Neural progenitor cell (in vitro differentiated cells): ENCODE measurements at places on chromosomes 13 and 19.

DNA sequence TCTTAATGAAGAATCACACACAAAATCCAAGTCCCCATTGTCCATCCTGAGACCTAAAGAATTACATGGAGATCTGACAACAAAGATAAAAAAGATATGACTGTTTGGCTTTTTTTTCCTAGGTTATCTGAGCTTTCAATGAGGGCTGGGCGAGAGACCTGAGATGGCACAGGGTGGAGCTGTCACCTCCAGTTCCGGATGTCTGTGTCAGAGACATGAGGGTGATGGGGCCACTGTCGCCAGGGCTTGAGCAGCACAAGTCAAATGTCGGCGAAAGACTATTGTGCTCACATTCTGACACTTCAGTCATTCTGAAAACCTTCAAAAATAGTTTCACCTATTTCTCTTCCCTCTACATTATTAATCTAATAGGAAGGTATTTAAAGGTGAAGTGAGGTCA, 65.7 kb downstream of the SLC7A1 start:
- no peak for DNase-seq

DNA sequence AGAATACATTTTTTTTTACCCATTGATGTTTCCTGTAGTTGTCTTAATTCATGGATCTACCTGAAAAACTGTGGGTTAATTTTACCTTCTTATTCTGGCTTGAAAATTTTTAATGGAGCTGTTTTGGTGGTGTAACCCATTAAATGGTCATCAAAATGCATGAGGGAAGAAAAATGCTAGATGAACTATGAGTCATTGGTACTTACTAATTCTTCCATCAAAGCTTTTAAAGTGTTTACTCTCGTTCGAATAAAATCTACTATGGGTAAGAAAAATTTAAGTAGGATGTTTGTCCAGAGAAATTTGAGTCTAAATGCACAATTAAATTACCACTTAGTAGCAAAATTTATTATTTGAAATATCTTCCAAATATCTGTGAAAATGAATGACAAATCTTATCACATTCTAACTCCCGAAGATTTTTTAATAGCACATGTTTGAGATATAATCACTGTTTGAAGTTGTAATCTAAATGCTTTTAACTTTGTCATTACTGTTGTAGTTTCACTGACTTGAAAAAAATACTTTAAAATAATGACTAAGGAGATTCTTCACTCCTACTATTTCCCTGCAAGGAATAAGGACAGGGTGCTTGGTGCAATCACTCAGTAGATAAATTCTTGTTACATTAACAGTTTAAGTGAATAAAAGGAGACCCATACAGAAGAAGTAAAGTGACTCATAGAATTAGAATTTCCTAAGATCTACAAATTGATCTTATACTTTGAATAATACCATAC, 437.7 kb downstream of the IRS2 start:
- DNase-seq, result no peak

GRCh38 chr19:13093407-13094105, 9.1 kb downstream of the LYL1 start:
- DNase-seq, result peak; percentile 85

- peak; percentile 48 for DNase-seq
These were observed 6.0 kb downstream of the RNASEH2B start for GRCh38 chr13:50915565-50915964.

GRCh38 chr19:18452386-18452785, 14.5 kb upstream of the ISYNA1 start:
- DNase-seq, result no peak

- peak; percentile 63 for DNase-seq
These were observed 98.6 kb downstream of the IRS2 start for GRCh38 chr13:109687559-109688448.

DNA sequence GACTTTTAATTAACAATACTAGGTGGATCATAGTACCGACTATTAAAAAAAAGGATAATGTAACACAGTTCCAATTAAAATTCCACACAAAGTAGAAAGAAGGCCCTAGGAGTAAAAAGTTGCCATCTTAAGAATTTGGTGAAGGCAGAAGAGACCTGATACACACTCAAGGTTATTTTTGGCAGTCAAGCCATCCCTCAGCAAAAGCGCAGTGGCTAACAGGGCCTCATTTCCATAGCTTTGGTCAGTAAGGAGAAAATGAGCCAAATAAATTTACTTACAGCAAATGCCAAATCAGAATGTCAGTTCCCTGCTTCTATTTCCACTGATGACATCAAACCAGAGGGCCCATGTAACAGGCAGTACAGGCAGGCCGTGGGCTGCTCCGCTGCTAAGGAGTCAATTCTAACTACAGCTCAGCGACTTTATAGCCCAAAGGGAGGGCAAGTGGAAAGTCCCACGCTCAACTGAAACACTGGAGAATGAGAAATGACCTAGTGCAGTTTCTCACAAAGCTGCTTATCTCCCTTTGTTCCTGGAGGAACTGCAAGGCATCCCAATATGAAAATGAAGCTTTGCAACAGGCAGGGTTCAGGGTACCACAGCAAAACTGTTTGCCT, 6.3 kb downstream of the ARGLU1 start:
- DNase-seq, result peak; percentile 55

- no peak for DNase-seq
These were observed 56.4 kb upstream of the GJB6 start for GRCh38 chr13:20288561-20288960.

GRCh38 chr19:19459707-19460251, 54.3 kb downstream of the GATAD2A start:
- DNase-seq, result no peak

DNA sequence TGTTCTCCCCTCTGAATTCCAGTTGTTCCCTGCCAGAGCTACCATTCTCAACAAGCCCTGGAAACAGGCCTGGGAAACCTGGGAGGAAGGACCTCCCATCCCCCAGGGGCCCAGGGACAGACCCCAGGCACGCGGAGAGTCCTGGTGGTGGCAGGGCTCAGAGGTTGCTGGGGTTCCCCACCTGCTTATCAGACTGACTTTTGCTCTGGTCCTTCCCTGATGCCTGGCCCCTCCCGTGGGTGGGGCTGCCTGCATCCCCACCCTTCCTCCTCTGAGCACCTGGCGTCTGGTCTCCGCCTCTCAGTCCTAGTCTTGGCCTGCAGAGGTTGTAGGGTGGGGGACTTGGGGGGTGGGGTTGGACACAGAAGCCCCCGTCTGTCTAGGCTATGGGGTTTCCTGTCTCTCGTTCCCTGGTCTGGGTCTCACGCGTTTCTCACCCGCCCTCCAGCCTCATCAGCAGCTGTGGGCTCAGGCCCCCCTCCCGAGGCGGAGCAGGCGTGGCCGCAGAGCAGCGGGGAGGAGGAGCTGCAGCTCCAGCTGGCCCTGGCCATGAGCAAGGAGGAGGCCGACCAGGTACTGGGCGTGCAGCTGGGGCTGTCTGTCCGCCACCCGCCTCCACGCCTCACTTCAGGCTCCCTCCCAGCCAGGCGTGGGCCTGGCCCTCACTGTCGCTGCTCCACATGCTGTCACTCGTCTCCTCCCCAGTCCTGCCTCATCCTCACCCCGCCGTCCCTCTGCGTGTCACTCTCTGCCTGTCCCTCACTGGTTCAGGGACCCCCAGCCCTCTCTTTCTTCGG, 13.6 kb downstream of the EPN1 start:
- DNase-seq, result no peak

GRCh38 chr19:44661904-44662303, 9.4 kb upstream of the CEACAM19 start:
- no peak for DNase-seq

DNA sequence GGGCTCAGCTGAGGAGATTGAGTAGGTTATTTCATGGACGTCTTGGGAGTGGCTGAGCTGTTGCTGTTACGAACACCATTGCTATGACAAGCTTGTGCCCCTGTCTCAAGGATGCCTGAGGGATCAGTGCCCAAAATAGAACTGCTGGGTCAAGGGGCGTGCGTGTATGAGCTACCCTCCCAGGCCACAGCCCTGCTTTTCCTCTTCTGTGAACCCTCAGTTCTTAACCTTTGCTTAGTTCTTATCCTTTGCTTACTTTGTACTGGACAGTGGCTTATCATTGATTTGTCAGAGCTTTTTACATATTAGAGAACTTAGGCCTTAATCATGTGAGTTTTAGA, 9.0 kb downstream of the ARHGAP45 start:
- no peak for DNase-seq

- peak; percentile 72 for DNase-seq
These were observed at the start of gene GPI for GRCh38 chr19:34364830-34365462. Gene GPI (plus strand): TSS chr19:34365196. CDS start chr19:34365267, 71 bp downstream.

DNA sequence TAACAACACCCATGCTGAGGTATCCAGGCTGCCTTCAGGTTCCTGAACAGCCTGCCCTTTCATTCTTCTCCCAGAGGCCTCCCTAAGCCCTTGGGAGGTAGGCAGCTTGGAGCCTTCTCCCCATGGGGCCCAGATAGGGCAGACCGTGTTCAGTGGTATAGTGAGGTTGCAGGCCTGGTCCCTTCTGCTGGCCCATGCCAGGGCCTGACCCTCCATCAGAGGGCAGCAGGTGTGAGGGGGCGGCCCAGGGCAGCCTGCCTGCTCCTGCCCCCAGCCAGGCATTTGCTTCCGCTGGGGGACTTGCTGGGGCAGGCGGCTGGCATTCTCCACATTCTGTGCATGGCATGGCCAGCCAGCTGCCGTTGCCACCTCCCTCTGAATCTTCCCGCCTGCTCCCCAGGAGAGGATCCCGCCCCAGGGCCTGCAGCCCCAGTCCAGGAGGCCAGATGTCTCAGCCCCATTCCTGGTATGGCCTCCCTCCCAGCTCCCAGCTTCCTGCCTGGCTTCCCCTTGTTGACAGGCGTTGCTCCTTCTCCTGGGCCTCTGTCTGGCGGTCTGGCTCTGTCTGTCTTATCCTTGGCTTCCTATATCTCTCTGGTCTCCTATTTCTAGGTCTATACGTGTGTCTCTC, 8.9 kb downstream of the CIC start:
- no peak for DNase-seq

- no peak for DNase-seq
These were observed 161.4 kb downstream of the PTPRS start for GRCh38 chr19:5179256-5179655.

GRCh38 chr19:54653181-54653809, 9.5 kb upstream of the LILRB4 start:
- no peak for DNase-seq

- peak; percentile 83 for DNase-seq
These were observed 154.2 kb upstream of the MAB21L1 start for GRCh38 chr13:35630551-35631275.

- no peak for DNase-seq
These were observed 221.8 kb downstream of the ENOX1 start for GRCh38 chr13:43564952-43565351.
